ENCODE measurements at places on chromosomes 4 and X.
A peak's percentile ranks its signal among the peaks of the same experiment; 100 is the strongest.

DNA sequence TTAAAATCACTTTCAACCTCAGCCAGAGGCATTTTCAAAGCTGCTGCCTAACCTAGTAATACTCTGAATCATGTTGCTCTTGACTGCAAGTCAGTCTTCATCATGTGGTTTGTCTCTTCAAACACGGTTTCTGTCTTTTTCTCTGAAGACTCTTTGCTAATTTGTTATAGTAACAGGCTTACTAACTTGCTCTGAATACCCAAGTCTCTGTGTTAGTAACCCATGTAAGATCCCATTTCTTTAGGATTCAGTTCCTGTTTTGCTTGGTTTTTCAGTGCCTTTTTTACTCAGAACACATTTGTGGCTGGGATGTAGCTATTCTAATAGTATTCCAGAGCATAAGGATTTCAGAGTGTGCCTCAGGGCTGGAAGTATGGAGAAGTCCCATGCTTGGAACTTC, 1450.6 kb upstream of the IGFBP7 start:
- DNase-seq = no peak

DNA sequence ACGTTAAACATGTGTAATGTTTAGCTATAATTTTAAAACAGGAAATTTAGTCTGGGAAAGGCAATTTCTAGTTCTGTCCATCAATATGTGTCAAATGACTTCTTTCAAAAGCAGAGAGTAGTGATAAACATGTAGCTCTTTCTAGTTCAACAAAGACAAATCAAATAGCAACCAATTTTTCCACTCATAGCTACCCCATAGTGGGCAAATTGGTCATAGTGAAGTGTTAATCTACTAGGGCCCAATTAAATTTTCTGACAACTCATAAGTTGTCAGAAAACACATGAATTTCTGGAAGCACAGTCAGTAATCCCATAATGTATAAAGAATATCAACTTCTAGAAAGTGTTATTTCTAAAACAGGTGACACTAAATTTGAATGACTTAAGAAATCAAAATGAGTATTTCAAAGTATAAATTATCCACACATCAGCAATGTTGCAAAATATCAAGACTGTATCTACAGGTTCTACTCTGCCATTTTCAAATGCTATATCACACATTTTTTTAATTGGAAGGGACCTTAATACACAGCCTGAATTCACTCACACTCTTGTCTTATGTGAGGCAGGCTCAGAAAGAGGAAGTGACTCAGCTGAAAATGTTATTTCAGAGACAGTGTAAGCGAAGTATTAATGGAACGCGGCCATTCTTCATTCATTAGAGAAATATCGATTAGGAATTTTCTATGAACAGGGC, 7.7 kb downstream of the OCIAD2 start:
- DNase-seq = no peak

DNA sequence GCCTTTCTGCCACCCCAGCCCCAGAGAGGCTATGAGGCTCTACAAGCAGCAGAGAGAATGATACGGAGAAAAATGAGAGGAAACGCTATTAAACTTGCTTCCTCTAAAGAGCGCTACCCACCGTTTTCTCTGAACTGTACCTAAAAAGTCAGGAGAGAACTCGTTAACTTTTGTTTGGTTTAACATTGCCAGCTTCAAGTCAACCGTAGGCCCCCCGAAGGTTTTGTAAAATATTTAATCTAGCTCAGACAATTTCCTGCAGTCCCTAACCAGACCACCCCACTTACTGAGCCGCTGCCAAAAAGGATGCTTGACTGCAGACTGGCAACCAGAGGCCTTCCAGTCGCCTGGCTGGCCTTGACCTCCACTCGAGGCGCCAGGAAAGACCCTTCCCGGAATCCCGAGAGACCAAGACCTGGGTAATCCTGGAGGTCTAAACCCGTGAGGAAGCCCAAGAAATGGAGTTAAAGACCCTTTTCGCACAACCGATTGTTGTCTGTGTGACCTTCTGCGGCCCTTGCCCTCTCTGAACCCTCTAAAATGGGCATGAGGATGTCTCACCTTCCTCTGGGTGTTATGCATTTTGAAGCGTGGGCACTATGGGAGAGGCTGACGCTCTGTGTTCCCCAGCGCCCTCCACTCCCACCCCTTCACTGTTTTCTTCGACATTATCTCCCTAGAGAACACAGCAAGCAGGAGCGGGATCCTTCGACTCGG, 86.3 kb downstream of the BCOR start:
- DNase-seq = no peak

- DNase-seq = peak; percentile 55
Observed at GRCh38 chrX:323721-324628, 5.4 kb upstream of the GTPBP6 start.

- DNase-seq = no peak
Observed at GRCh38 chr4:17740702-17741101, 40.7 kb downstream of the FAM184B start.

GRCh38 chr4:38664706-38665401, 855 bp downstream of the KLF3 start:
- DNase-seq = peak; percentile 50

GRCh38 chrX:54447461-54447860, 7.3 kb downstream of the TSR2 start:
- no peak for DNase-seq

- DNase-seq = no peak
Observed at GRCh38 chr4:53450773-53451172, 73.3 kb downstream of the FIP1L1 start.

GRCh38 chrX:27444093-27444908, 18.8 kb downstream of the PPP4R3C start:
- DNase-seq = no peak

DNA sequence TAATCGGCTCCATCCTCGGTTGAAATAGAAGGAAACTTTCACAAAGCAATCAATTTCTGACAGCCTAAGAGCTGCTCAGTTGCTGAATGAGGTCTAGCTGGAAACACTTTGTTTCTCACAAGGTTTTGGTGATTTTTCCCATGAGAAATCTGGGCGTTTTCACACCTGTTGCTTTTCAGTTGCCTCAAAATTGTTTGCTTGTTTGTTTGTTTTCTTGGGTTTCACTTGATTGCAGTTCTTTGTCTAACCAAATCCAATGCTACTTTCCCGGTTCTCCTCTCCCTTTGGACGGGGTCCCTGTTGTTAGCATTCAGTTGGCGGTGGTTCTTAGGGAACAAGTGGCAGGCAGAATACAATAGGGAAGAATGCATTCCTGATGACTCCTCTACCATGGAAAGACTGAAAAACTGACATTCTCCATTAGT, 135.5 kb downstream of the PALLD start:
- no peak for DNase-seq

DNA sequence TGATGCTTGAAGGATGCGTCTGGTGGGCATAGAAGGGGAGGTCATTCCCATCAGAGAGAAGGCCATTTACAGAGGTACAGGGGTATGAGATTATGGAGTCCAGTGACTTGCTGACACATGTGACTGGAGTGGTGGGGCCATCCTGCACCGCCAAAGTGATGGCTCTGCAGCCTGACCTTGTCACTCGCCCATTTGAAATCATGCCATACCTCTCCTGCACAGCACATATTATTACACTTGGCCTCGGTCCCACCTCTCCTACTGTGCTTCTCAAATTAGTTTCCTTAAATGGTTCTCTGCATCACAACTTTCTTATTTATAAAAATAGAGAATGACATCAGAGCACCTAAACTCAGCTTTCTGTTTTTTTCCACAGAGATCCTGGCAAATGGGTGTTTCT, 60.7 kb upstream of the HAND2 start:
- no peak for DNase-seq

GRCh38 chrX:53458082-53458481, 23.9 kb upstream of the HSD17B10 start:
- no peak for DNase-seq

- no peak for DNase-seq
Observed at GRCh38 chrX:153636716-153637115, 10.3 kb upstream of the DUSP9 start.

DNA sequence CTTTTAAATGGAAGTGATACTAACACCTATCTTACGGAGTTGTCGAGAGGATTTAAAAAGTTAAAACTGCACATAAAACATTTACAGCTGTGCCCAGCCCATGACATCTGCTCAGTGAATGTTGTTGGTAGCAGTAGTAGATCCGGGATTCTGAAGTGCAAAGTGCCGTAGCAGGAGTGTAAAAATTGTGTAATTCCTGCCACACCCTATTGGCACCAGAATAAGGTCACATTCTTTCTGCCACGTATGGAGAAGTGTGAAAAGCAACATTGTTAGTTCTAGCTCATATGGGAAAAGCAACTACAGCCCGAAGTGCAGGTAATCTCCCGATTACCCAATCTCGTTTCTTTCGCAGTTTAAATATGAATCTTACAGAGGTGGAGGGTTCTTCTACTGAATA, 31.2 kb downstream of the PRIMPOL start:
- DNase-seq = no peak

DNA sequence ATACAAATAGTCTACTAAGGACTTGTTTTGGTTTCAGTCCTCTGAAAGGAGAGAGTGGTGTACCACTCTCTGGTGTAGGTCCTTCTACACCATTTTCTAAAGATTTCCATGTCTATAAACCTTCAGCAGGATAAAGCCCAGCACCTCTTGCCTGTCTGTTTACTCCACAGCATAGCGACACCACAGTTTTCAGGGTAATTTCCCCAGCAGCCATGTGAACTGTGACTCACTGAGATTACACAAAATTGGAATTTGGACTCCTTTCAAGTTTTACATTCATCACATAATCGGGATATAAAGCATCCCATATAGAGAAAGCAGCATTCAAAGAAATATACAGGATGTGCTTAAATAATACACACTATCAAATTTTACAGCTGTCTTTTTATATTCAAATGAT, 229.6 kb downstream of the PRDM5 start:
- no peak for DNase-seq

DNA sequence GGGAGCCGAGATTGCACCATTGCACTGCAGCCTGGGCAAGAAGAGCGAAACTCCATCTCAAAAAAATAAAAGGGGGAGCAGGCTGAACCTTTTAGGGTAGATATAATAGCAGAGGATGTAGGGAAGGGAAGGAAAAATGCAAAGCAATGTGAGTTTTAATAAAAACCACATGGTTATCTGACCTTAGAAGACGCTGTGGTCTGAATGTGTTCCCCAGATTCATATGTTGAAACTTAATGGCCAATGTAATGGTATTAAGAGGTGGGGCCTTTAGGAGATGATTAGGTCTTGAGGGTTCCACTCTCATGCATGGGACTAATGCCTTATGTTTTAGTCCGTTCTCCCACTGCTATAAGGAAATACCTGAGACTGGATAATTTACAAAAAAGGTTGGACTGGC, 114.1 kb upstream of the STX18 start:
- no peak for DNase-seq

DNA sequence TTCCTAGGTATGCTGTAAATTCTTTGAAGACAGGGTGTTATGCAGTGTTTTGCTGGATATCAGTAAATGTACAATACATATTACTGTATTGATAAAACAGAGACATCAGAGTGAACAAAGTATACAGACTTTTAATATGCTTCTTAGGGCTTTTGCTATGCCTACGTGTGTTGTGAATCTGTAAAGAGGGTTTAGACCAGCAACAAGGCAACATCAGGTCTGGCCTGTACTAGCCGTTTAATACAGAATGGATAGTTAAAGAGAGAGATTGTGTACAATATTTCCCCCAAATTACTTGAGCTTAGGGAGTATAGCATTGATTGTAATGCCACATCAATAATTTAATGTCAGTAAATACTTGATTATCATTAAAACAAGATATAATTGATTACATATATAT, 75.2 kb downstream of the PAQR3 start:
- no peak for DNase-seq
